ENCODE measurements at places on chromosomes 7 and 10. TPM values are rescaled to one million over a fixed set of nuclear protein-coding genes. Genes with fewer than 3 reads are reported as not detected.

Gene MRPL43
- total RNA-seq, result 83.5 TPM

Gene PDE6C
- total RNA-seq, result not detected

Gene PPP1R3C
- total RNA-seq, result 238 TPM

Gene TCF7L2
- 6.2 TPM for total RNA-seq

Gene GBX1
- not detected for total RNA-seq

Gene DEPP1
- total RNA-seq, result 10.1 TPM

DNA sequence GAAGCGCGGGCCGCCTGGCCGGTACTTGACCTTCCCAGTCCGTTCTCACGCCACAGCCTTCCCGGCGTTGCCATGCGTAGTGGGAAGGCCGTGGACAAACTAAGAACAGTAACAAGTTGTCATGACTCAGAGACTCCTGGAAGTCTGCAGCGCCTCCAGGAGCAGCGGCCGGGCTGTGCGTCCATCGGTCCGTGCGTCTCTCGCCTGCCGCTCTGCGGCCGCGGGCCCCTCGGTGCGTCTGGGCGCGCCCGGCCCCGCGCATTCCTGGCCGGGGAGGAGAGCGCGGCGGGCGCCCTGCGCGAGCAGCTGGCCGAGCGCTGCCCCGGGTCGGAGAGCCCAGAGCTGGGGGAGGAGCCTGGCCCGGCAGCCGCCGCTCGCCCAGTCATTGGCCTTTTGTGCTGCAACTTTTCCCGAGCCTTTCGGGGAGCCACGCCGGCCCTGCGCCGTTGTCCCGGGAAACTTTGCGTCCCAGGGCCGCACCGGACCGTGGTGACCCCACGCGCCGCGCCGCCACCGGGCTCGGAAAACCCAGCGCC is 123.7 kb downstream of the TACC2 start:
- peak; percentile 98 for DNase-seq

DNA sequence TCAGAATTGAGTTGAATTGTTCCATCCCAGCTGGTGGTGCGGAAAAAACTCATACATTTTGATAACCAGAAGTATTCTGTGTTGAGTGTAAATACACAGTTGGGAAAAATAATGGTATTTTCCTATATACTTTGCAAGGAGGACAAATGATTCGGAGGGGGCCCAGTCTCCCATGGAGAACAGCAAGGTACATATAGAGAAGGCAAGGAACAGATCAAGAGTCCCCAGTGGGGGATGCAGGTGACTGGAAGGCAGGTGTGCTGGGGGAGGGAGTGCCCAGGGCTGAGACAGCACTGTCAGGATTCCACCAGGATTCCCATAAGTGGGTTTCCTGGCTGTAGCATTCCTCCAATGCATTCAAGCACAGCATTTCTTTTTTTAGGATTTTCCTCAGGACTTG is 10.8 kb upstream of the ADCY1 start:
- DNase-seq, result no peak

DNA sequence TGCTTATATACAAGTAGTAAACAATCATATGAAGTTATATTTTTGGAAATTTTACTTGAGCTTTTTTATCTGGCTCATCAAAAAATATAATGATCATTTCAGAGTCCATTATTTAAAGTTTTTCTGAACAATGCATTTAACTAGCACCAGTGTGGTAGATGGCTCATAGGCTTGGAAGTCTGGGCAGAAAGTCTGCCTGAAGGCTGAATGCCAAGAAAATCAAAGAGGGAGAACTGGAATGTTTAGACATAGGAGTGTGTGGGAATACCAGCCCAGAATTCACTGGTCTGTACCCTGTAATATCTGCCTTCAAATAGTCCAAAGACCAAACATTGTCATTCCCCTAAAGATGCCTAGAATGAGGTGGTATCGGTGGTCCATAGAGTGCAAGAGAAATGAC is 40.3 kb upstream of the ANK3 start:
- peak; percentile 81 for DNase-seq

- no peak for DNase-seq
Observed at GRCh38 chr7:117048882-117049281, 95.6 kb downstream of the ST7 start.

DNA sequence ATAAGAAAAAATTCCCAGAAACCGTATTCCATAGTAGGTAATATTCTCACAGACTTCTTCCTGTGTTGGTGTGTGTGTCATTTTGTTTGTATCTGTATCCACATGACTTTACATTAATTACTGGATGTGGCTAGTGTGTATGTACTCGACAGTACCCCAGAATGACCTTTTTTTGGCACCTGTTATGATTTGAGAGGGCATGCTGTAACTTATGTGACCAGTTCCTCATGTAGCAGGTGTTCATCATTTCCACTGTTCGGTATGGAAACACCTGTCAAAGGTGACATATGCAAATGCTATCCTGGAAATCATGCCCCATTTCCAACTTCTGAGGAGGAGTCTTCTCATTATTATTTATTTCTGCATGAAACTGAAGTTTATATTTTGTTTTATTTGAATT is 89.3 kb downstream of the ZMYND11 start:
- no peak for DNase-seq

DNA sequence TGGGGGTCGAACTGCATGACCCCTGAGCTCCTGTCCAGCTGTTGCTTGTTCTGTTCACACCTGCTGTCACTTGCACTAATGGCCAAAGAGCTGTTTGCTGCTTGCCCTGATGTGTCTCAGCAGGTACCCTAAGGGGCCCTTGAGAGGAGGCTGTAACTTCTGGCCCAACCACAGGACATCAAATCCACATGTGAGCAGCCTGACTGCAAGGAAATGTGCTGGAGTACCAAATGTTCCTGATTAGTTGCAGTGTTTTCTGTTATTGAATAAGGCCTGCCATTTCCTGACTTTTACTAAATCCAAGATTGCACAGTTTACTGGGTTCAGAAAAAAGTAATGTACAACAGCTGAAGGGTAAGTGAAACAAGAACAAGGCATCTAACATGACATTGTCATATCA is 91.7 kb upstream of the IL6 start:
- no peak for DNase-seq

DNA sequence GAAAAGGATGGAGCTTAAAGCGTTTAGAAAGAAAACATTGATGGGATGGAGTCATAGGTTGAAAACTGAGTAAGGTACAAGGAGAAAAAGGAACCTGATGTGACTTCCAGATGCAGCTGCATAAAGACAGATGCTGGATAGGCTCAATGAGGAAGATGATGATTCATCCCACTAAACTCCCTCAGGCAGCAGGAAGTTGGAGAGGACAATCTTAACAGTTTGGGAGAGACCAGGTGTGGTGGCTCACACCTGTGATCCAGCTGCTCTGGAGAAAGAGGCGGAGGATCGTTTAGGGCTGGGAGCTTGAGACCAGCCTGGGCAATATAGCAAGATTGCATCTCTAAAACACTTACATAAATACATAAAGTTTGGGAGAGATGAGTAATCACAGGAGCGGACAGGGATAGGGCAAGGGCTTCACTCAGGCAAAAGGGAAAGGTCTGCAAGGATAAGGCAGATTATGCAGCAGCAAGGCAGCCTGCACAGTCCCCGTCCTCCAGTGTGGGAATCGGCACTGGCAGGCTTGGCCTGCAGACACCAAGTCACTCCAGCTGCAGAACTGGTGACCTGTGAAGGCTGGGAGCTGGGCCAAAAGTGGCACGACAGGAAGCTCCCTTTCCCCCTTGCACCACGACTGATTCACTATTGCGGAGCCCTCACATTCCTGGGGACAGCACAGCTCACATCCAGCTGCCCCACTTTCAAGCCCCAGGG is 438.5 kb downstream of the GRID1 start:
- DNase-seq, result no peak

DNA sequence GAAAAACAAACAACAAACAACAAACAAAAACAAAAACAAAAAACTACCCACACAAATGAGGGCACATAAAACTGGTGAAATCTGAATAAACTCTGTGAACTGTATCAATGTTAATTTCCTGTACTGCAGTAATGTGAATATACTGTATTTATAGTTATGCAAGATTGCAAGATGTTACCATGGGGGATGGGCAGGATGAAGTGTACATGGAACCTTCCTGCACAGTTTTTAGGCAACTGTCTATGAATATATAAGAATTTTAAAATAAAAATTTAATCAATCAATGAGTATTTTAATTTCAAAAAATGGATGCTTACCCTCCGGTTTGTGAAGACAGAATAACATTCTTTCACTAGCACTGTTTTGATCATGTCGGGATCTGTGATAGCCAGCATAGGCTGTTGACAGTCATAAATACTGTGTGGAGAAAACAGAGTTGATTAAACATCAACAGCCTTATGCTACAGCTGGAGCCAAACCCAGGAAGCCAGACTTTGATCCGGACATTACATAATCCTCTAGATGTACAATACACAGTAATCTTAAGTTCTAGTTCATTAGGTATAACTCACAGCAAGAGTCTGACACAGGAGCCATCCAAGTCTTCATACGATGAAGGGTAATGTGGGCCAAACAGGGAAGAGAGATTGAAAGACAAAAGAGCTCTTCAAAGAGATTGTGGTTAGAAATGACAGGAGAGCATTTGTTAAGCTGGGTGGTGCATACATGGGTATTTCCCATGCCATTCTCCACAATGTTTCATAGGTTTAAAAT is 14.8 kb downstream of the CYP3A7 start:
- no peak for DNase-seq
